ENCODE measurements at places on chromosomes 11 and 22.
A peak's percentile ranks its signal among the peaks of the same experiment; 100 is the strongest.

- DNase-seq = no peak
Observed at GRCh38 chr11:8336356-8337129, 72.9 kb upstream of the LMO1 start.

DNA sequence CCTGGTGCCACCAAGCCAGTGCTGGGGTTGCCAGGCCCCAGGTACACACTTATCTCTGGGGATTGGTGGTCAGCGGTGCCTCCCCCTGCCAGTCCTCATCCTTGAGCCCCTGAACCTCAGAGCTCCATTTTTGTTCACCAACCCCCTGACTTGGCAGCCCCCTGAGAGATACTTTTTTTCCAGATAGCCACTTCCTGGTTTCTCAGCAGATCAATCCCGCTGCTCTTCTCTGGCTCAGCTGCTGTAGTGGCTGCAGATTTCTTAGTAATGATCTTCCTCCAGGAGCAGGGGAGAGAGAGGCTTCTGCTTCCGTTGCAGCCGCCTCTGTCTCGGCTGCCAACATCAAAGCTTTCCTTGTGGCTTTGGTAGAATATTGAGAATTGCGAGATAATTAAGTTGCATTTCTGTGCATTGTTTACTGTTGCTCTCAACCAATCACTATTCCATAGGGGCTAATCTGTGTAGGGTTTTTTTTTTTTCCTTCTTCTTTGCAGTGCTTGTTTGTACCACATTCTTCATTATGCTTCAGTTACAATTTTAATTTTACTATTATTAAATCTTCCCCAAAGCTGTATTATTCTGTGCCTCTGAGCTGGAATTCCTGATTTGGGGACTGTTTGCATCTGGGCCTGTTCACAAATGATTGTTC lies 92.1 kb downstream of the PKNOX2 start:
- DNase-seq = no peak

GRCh38 chr11:64687643-64688533 lies 35.1 kb downstream of the NRXN2 start:
- peak; percentile 72 for DNase-seq

GRCh38 chr11:3169255-3170043 lies 4.3 kb upstream of the OSBPL5 start:
- DNase-seq = no peak

- DNase-seq = no peak
Observed at GRCh38 chr22:25083056-25083806, 116.4 kb upstream of the CRYBB3 start.

GRCh38 chr11:64924910-64925284 lies 408 bp downstream of the PPP2R5B start:
- DNase-seq = no peak

DNA sequence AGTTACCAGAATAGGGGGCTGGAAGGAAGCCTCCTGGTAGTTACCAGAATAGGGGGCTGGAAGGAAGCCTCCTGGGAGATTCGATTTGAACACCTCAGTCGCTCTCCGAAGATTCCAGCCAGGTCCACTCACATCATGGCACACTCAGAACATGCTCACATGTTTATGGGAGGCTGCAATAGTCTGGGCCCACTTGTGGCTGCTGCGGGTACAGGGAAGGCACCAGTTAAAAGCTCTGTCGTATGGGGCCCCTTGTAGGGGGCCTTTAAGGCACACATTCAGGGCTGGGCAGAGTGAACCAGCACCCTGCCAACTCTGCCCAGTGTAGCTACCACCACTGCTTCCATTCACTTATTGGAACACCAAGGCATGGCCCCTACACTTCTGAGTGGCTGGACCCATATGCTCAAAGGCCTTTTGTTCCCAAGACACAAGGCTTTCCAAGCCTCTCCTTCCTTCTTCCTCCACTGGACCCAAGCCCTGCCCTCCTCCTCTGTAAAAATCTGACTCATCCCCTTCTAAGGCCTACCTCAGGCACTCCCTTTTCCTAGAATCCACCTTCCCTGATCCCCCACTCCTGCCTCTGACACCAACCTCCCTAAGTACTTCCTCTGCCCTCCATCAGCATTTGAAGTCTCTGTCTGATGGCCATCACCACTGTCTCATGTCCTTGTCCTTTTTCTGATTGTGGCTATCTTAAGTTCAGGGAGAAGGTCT lies 28.0 kb downstream of the USP35 start:
- DNase-seq = no peak

- DNase-seq = no peak
Observed at GRCh38 chr11:2551131-2551530, 106.3 kb downstream of the KCNQ1 start.

- DNase-seq = no peak
Observed at GRCh38 chr22:46660604-46661201, 40.5 kb downstream of the GRAMD4 start.

- no peak for DNase-seq
Observed at GRCh38 chr11:103968685-103969084, 67.8 kb upstream of the DDI1 start.

GRCh38 chr11:859394-860131 lies 16.9 kb downstream of the TSPAN4 start:
- peak; percentile 41 for DNase-seq

GRCh38 chr11:31959716-31960115 lies 131.2 kb upstream of the RCN1 start:
- no peak for DNase-seq

DNA sequence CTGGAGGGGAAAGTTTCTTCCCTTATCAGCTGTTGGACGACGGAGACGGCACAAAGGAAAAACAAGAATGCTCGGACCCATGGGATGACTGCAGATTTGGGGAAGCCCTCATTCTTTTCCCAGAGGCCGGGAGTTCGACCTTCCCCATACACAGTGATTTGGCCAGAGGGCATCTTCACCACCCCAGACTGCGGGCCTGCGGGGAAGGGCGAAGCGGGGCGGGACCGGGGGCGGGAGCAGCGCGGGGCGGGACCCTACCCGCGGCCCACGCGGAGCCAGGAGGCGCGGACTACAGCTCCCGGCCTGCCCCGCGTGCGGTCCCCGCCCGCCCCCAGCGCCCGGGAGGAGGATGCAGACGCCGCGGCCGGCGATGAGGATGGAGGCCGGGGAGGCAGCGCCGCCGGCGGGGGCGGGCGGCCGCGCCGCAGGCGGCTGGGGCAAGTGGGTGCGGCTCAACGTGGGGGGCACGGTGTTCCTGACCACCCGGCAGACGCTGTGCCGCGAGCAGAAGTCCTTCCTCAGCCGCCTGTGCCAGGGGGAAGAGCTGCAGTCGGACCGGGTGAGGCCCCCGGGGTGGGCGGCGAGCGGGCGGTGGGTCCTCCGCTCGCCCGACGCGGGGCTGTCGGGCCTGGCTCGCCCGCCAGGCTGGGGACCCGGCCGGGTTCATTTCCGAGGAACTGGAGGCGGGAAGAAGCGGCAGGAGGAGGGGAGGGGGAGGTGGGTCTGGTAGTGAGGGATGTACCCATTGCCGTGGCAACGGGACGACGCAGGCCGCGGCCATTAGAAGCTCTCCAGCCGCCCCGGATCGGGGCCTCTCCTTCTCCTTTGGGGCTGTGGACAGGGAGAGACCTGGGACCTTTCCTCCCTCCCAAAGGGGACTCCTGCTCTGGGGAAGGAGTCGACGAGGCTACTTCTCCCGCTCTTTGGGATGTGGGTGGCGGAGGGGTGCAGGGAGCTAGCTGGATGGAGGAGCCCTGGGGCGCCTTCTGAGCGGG lies at the start of gene KCTD17:
TSS of gene KCTD17 (plus strand) at position 352 of the 995 bp plus-strand sequence. CDS start at position 371, 19 bp downstream.
- peak; percentile 19 for DNase-seq

DNA sequence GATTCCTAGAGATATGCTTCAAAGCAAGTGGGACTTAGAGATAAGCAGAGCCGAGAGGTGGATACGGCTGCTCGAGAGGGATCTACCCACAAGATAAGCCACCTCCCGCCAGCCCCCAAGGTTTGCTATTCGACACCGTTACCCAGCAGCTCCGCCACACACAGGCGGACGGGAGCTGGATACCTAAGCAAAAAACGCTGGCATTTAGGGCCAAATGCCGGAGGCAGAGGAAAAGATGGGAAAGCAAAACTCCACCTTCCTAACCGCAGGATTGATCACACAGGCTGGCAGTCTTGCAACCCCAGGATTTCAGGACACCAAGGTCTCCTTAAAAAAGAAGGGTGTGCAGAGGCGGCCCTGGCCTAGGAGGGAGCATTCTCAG lies 709 bp downstream of the FTH1 start:
- DNase-seq = no peak
